ENCODE measurements at places on chromosomes 2 and 18. TPM values are rescaled to one million over a fixed set of nuclear protein-coding genes. Genes with fewer than 3 reads are reported as not detected.

DNA sequence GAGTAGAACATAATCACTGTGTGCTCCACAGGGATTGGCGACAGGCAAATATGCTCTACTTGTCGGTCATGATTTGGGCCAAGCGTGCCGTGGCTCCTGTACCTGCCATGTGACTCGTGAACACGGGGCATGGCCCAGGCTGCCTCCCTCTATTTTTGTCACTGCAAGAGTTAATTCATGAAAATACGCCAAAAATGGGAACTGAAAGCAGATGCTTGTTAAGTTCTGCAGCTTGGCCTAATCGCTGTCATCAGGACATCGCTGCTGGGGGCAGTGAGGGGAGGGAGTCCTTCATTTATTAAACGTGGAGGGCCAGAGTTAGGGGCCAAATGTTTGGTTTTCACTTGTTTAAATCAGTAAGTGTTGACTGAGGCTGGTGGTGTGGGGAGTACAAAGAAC lies 177.8 kb downstream of the BCL2 start:
- no peak for DNase-seq

GRCh38 chr2:64598226-64598625 lies 55.5 kb downstream of the SERTAD2 start:
- DNase-seq = no peak

DNA sequence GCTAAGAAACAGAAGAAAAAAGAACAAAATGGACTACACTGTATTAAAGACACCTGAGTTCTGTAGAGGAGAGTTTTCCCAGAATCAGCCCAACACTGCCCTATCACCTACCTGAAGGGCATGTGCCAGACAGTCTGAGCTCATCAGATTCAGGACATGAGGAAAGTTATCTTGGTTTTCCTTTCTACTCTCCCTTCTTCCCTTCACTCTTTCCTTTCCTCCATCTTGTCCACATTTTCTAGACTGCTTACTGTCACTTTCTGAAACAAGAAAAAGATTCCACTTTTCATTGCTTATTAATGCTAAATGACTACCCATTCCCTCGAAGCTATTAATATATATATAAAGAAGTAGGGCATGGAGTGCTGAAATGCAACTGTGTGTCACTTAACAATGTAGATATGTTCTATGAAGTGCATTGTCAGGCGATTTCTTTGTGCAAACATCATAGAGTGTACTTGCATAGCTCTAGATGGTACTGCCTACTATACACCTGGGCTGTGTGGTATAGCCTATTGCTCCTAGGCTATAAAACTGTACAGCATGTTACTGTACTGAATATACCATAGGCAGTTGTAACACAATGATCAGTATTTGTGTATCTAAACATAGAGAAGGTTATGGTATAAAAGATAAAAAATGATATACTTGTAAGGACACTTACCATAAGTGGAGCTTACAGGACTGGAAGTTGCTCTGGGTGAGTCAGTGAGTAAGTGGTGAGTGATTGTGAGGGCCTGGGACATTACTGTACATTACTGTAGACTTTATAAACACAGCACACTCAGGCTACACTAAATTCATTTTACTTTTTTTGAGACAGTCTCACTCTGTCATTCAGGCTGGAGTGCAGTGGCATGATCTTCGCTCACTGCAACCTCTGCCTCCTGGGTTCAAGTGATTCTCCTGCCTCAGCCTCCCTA lies 145.5 kb upstream of the ITGA6 start:
- peak; percentile 65 for DNase-seq

DNA sequence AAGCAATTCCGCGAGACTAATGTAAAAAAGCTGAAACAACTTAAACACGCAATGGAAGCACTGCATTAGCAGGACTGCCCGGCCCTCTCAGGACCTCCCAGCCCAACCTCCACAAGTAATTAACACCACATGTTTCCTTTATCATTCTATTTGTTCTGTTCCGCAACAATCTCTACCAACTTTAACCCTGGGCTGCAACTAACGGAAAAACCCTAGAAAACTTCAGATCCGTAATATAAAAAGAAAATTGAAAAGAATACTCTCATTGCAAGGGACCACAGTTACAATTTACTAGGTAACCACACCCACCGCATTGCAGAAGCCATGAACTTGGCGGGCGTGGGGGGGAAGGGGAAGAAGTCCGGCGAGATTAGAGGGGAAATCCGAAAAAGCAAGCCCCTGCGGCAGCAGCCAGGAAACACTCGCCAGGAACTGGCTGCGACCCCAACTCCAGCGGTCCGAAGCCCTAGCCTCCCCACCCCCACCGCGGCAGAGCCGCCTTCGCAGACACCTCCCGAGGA lies 1.2 kb downstream of the EPB41L3 start:
- no peak for DNase-seq

DNA sequence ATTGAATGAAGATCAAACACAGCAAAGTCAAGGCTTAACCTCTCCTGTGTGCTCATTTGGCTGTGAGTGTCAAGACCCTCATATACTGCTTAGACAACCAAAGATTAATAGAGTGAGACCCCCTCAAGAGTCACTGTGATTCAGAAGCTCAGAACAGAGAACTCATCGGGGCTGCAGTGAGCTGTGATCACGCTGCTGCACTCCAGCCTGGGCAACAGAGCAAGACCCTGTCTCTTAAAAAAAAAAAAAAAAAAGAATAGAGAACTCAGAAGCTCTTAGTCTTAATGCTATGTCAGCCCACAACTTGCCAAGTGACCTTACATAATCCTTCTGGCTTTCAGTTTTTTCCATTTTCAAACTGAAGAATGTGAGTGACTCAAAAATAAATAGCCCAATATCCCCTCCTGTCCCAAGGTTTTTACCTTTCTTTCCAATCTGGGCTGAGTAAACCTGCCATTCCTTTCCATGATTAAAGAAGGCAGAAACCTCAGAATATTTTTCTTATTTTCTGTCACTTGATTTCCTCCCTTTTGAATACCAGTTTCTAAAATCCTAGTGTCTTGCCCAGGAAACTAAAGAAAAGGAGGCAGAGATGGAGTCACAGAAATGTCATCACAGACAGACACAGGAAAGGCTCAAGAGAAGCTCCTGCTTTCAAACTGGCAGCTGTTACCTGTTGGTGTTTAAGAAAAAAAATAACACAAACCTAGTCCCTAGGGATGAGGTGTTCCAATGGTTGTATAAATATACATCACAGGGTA lies 102.4 kb downstream of the CACNB4 start:
- no peak for DNase-seq

DNA sequence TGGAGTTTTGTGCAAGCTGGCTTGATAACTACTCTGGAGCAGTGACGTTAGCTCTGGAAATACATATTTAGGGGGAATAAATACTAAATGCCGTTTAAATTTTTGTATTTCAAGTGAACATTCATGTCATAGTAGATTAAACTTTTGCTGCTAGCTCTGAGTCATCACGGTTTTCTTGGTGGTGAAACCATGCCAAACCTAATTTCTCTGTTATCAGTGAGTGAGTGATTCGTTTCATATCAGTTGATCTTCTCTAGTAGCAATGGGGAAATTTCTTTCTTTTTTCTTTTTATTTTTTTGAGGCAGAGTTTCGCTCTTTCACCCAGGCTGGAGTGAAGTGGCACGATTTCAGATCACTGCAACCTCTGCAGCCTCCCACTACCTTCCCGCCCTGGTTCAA lies 211.1 kb downstream of the PTPRM start:
- no peak for DNase-seq

DNA sequence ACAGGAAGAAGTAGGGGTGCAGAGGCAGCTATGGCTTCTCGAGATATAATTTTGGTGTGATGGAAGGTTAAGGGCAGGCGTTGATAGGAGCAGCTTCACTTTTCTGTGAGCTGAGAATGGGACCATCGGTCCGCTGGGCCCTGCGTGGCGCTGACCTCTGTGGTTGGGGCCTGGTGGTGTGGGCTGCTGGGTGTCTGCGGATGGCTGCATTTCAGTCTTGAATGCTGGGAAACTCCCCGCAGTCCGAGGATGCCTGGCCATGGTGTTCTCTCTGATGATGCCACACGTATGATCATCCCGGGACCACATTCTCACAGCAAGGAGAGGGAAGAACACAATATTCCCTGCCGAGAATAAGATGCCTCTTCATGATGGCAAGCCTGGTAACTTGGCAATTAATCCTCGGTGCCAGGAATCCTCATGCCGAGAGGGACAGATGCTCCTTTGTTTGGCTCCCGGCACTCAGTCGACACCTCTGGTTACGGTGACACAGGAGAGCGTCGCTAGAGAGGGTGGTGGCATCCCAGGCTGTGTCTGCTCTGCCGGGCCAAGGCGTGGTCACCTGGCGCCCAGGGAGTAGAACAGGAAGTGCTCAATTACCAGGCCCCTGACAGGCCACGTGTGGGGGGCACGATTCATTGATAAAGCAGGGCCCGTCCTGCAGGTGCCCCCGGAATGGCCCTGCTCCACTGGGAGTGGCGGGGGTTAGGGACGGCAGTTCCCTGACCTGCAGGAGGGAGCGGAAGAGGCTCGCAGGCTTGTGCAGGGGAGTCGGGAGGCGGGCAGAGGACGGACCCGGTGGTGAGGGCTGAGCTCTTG lies 119.4 kb upstream of the CTDP1 start:
- no peak for DNase-seq

DNA sequence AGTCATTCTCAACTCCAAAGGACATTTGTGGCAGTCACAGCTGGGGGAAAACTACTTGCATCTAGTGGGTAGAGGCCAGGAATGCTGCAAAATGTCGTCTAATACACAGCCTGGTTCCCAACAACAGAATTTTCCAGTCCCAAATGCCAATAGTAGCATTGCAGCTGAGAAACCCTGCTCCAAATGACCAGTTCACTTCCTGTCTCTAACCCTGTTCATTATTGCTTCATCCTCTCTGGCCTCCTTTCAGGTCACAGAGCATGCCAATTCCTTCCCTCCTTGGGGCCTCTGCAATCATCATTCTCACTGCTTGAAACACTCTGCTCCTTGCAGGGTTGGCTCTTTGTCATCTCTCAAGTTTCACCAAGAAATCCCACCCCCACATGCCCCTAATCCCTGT lies 139.1 kb downstream of the IRS1 start:
- peak; percentile 82 for DNase-seq

DNA sequence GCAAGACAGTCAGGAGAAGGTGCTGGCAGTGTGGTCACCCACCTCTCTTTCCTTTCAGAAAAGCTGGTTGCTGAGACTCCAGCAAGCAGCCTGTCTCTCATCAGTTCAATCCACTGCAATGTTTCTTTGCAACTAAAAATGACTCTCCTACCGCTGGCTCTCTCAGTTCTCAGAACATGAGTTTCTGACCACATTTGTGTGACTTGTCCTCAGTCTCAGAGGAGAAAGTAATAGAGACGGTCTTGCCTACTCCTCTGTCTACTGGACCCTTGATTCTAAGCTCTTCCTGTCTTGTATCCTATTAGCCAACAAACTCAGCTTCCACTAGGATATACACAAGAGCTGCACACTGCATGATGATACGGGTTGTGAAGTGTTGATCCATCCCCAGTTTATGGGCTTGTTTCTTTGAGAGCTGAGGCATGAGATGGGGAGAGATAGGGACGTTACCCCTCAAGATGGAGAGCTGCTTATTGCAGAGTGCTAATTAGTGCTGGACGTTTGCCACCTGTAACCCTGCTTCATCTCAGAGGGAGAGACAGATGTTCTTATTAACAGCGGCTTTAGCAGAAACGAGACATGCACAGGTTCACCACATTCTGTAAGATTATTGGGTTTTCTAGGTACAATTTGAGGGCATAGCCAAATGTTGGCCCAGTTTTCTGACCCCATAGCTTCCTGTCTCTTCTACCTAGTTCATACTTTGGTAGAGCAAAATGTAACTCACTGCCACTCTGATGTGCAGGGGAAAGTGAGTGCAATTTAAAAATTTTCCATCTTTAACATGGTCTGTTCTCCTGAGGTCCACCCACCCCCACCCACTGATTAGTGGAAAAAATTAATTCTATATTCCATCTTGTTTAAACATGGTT lies 32.4 kb upstream of the YWHAQ start:
- no peak for DNase-seq

DNA sequence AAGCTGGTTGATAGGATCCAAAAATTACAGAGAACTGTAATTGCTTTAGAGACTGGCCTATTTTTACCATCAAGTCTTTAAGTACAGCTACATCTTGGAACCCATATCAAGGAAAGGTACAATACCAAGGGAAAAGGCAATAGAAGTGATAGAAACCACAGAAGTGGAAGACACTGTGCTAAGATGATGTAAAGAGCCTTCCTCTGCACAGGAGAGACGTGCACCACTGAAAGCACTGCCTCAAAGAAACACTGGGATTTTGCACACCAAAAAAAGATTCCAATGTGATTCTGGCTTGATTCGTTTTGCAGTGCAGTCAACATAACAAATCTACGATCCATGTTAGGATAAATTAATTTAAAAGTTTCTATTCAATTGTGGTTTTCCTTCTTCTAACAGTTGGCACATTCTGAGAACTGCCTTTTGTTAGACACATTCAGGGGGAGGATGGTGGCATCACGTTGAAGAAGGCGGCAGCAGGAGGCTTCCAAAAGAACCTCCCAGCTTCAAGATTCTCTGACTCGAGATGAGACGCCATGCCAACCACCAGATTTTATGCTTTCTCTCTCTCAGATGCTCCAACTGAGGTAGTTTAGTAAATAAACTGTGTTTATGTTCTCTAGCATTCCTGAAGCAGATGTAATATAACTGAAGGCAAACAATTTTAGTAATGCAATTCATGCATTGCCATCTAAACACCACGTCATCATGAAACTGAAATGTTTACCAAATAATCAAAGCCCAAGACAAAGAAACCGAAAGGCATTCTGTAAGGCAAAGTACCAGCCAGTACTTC lies 102.9 kb downstream of the BCL2 start:
- DNase-seq = peak; percentile 3

GRCh38 chr2:77054938-77055337 lies 467.2 kb downstream of the LRRTM4 start:
- no peak for DNase-seq

DNA sequence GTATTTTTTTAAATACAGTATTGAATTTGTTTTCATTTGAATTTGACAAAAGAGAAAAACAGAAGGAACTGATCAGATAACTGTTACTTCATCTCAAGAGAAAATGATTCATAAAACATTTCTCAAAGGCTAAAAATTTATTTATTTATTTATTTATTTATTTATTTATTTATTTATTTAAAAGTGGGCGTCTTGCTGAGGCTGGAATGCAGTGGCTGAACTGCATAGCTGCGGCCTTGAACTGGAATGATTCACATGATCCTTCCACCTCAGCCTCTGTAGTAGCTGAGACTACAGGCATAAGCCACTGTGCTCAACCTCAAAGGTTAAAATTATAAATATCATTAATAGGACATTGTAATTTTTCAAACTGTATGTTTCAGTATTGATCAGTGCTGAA lies 4.5 kb upstream of the PUM2 start:
- peak; percentile 35 for DNase-seq

- no peak for DNase-seq
Observed at GRCh38 chr18:62198259-62198658, 11.2 kb downstream of the RELCH start.

GRCh38 chr2:130371723-130372054 lies 15.8 kb downstream of the PTPN18 start:
- DNase-seq = no peak

GRCh38 chr18:54358495-54359040 lies 862 bp downstream of the C18orf54 start:
- DNase-seq = peak; percentile 24

- DNase-seq = no peak
Observed at GRCh38 chr2:124339709-124340108, 314.6 kb downstream of the CNTNAP5 start.

- no peak for DNase-seq
Observed at GRCh38 chr18:66587430-66587829, 16.5 kb downstream of the CDH19 start.

GRCh38 chr2:60852282-60852860 lies 29.0 kb upstream of the REL start:
- DNase-seq = no peak

C2orf78 gene
- total RNA-seq = not detected

IL18R1 gene
- total RNA-seq = not detected

WDR12 gene
- total RNA-seq = 28.5 TPM

BCL2 gene
- 5.4 TPM for total RNA-seq

TIGD1 gene
- total RNA-seq = 6.7 TPM

EGR4 gene
- not detected for total RNA-seq

THSD7B gene
- total RNA-seq = not detected

Data from MG63 (cell line).